Kidney tubule cell (primary cell): ENCODE measurements at places on chromosomes 16 and 17.

DNA sequence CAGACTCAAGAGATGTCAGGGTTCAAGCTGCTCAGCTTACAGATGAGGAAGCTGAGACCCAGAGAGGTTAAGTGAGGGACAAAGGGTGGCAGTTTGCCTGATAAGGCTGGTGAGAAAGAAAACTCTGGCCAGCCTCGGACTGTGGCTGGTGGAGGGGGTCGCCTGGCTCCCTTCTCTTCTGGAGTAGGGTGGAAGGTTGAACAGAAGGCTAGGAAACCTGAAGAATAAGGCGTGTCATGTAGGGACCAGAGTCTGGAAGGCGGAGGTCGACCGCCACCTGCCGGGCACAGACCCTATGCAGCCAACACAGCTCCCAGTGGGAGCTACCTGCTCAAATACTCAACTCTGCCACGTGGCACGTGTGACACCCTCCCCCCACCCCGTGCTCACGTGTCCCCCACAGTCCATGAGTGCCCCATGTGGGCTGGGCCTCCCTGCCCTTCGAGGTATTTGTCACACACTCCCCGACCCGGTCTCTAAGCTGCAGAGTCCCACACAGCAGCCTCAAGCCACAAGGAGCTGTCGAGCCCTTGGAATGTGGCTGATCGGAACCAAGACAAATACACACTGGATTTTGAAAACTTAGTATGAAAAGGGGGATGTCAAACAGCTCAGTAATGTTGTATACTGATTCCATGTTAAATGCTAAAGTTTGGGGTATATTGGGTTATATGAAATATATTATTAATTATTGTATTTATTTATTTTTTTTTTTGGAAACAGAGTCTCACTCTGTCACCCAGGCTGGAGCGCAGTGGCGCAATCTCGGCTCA is 11.8 kb downstream of the HID1 start:
- DNase-seq = peak; percentile 62

- DNase-seq = no peak
Observed at GRCh38 chr17:14730821-14731220, 429.9 kb downstream of the HS3ST3B1 start.

DNA sequence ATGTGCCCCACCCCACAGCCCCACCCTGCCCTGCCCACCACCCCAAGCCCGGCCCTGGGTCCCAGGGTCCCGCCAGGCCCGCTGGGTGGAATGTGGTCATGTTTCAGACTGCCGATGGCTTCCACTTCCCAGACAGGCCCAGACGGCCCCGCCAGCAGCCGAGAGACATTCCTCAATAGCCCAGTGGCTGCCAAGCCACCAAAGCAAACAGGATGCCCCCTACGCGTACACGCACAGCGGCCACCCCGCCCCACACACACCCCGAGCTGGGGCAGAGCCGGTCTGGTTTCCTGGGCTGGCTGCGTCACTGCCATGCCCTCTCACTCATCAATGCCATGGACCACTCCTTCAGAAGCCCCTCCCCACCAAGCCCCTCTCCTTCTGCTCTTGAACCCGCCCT is 1.2 kb upstream of the KRT17 start:
- DNase-seq = no peak

DNA sequence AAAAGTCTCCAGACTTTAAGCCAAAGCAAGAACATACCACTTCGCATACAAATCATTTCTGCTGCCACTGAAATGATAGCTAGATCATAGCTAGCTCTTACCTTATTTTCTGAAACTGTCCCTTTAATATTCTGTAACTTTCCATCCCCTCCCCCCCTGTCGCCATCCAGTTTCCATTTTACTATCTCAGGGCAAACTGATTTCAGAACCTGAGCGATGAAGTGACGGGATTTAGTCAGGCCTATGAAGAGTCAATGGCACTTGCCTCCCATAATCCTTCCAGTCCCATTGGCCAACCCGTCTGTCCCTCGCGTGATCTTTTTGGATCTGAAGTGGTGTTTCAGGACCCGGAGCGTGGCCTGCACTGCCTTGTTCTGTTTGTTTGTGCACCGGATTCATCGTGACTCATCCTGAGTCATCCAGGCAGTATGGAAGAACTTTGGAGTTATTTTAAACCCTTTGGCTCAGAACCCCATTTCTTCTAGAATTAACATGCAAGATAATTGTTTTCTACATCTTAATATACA is 199.8 kb upstream of the CHMP6 start:
- DNase-seq = peak; percentile 76

DNA sequence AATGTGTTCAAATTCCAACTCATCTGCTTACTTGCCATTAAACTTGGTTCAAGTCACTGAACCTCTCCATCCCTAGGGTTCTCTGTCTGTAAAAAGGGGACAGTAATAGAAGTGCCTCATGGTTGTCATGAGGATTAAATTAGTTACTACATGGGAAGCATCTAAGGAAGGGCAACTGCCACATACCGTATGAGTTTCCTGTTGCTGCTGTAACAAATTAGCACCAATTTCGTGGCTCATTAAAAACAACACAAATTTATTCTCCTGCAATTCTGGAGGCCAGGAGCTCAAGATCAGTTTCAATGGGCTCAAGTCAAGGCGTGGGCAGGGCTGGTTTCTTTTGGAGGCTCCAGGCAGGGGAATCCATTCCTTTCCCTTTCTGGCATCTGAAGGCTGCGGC is 18.6 kb downstream of the CD300LF start:
- DNase-seq = no peak

GRCh38 chr16:31712064-31712540 is 161.5 kb upstream of the ZNF267 start:
- DNase-seq = no peak

- no peak for DNase-seq
Observed at GRCh38 chr17:62062302-62062701, 2.8 kb downstream of the MED13 start.

DNA sequence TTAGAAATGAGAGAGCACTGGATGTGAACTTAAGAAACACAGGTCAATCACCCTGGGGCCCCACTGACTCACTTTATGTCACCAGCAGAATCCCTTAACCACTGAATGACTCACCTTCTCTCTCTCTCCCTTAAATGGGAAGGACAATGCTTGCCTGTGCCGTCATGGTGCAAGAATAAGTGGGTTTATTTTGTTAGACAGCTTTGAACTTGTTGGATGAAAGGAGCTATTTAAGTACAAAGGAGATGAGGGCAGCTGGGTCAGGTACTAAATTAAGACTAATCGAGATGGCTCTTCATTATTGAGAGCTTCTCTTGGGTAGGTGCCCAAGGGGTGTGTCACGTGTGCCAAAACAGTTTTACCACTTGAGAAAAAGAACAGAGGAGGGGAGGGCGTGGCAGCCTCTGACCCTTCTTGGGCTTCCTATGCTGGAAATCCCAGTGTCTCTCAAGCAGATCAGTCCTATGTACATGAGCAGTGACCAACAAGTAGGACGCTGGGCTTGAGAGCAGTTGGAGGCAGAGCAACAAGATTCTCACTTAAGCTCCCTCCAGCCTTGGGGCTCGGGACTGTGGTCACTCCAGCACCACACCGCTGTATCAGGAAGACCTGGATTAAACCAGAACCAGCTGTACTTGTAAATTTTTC is 6.7 kb upstream of the KRT31 start:
- DNase-seq = peak; percentile 98

DNA sequence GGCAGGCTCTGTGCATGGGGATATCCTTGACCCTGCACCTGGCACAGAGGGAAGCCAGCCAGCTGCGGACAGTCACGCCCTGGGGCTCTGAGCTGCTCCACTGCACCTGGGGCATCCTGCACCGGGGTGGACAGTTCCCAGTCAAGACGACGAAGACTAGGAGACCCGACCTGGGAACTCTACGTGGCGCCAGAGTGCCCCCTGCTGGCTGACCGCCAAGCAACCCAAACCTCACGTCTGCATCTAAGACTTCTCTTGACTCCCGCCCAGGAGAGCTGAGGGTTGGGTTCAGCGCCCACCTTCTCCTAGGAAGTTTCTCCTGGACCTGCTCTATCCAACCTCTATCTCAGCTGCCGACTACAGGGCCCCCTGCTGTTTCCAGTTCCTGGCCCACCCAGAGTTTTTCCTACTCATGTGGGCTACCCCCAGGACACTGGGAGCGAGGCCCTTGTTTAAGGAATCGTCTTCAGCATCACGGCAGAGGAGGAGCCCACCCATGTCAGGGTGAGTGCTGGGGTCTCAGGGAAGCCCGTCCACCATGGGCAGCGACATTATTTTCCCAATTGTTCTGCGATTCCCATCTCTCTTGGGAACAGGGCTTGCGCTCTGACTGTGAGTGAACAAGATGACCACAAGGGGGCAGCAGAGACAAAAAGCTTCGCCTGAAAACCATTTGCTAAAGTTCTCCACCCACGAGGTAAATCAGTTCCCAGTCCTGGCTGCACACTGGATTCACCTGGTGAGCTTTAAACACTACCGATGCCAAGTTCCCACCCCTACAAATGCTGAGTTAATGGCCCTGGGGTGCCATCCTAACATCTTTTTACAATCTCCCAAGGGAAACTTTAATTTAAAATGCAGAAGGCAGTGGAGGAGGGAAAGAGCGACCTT is 29.3 kb downstream of the TLE7 start:
- DNase-seq = peak; percentile 84

DNA sequence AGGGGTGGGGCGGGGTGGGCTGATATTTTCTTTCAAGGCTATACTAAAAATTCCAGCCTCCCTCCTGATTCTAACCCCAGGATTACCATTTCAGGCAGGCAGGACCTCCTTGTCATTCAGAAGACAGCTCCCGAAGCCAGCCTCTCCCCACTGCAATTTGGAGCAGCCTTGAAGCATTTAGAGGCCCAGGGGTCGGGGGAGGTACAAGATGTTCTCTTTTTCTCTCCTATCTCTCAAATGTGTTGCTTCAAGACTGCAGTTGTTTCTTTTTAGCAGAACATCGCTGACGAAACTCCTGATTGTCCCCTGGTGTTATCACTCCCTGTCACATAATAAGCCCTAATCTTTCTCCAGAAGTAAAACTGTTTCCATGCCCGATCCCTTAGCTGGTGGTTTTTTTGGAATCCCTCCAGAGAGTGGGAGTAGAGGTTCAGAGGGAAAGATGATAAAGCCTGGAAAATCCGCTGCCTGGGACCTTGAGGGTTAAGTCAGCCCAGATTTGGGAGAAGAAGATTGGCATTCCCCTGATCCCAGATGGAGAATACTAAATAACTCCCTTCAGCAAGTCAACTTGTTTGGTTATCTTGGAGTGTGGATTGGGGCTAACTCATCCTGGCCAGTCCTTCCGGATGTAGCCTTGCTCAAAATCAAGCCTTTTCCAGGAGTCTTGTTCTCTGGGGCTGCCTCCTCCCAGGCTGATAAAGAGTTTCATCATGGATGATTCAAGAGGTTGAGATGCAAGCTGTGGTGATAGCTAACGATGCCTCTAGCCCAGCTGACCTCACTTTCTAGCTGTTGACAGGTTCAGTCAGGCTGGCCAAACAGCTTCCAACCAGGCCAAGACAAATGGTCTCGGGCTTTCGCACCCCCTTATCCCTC is 71.3 kb downstream of the SOX9 start:
- DNase-seq = peak; percentile 67

DNA sequence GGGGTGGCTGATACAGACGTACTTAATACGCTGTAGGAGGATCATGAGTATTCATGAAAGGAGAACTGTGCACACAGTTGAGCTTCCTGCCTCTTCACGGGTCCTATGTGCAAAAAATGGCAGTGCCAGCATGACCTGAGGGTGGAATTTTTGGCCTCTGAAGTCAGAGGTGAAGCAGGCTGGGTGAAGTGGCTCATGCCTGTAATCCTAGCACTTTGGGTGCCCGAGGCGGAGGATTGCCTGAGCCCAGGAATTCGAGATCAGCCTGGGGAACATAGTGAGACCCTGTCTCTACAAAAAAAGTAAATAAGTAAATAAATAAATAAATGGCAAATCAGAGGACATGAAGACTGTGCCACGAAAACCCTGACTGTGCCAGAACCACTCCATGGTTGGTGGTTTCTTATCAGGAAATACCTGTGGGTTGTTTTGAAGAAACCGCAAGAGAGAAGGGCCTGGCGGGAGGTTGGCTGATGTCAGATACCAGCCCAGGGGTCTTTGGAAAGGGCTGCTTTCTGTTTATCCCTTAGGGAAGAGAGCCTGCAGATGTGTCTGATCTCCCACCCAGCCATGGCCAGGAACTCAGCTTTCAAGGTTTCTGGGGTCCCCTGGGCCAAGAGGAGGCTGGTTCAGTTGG is 3.4 kb downstream of the ASPSCR1 start:
- DNase-seq = no peak

DNA sequence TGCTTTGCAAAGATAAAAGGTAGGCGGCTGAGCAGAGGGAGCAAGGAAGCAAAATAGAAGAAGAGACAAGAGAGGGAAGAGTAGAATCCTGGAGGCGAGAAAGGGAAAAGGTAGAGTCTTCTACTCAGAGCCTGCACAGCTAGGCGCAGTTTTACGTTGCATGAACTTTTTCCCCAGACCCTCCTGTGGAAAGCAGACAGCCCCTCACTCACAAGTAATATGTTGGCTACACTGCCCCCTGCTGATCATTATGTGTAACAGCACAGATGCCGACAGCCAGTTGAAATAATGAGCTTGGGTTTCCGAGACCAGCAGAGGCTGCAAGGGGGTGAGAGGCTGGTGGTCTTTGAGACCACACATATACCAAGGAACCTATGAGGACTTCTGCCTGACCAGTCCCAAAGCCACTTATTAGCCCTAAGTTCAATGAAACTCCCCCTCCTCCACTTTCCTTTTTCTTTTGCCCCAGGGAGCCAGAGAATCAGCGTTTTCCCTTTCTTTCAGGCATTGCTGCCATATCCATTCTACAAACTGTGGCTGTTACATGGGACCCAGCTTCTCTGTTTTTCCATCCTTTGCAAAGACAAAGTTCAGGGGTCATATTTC is 22.5 kb upstream of the CMTR2 start:
- peak; percentile 16 for DNase-seq

- no peak for DNase-seq
Observed at GRCh38 chr17:45128331-45128730, 4.0 kb downstream of the PLCD3 start.

GRCh38 chr17:80180192-80180591 is 10.4 kb downstream of the CARD14 start:
- DNase-seq = no peak

- DNase-seq = peak; percentile 86
Observed at GRCh38 chr16:31452631-31453106, 6.6 kb upstream of the ARMC5 start.

DNA sequence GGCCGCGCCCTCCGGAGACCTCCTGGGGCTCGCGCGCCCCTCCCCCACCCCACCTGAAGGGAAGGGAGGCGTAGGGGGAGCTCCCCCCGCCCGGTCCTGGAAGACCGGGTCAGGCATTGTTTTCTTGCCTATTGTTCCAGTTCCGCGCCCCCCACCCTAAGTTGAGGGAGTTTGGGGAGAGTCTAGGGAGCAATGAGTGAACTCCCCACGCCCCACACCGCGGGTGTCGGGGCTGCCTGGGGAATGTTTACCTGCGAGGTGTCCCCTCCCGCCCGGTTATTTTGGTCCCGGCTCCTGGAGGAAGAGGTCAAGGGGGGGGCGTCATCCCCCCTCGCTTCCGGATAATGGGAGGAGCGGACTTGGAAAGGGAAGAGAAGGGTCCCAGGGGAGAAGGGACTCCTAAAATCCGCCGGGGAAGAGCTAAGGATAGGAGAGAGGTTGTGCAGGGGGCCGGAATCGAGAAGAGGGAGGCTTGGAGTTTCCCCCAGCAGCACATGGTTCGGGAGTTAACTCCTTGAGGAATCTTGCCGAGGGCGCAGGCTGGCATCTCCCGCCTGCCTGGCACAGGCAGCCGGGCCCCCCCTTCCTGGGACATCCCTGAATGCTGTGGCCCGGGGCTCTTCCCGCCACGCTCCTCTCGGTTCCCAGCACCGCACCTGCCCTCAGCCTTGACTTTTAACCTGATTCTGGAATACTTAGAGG is 881 bp downstream of the MLLT6 start:
- peak; percentile 52 for DNase-seq
